Epithelial cell of alveolus of lung (primary cell): ENCODE measurements at places on chromosomes 7 and 10. TPM values are rescaled to one million over a fixed set of nuclear protein-coding genes. Genes with fewer than 3 reads are reported as not detected.

The PDLIM1 gene
- 52.5 and 89.5 TPM in 2 replicates for total RNA-seq

The WEE2 gene
- not detected in 2 replicates for total RNA-seq

The ATOH7 gene
- 0.13 and 0.48 TPM in 2 replicates for total RNA-seq

The CDNF gene
- total RNA-seq: 0.78 and 3.8 TPM in 2 replicates

The GPC2 gene
- 2.5 and 3.1 TPM in 2 replicates for total RNA-seq

The ZPBP gene
- not detected in 2 replicates for total RNA-seq

The CPA4 gene
- total RNA-seq: 1.8 and 3.1 TPM in 2 replicates

The GRM3 gene
- not detected in 2 replicates for total RNA-seq

The IDI2 gene
- total RNA-seq: not detected in 2 replicates

The CPN1 gene
- not detected in 2 replicates for total RNA-seq

The ITPRID1 gene
- not detected in 2 replicates for total RNA-seq

The LGI1 gene
- total RNA-seq: not detected in 2 replicates

The ODAD2 gene
- total RNA-seq: 0.52 and 0.64 TPM in 2 replicates

The HOXA2 gene
- 2.8 and 3.3 TPM in 2 replicates for total RNA-seq

The ZNF239 gene
- 1.4 and 3.6 TPM in 2 replicates for total RNA-seq

The HOXA3 gene
- total RNA-seq: 8.1 and 9.4 TPM in 2 replicates

The SVOPL gene
- not detected in 2 replicates for total RNA-seq

The AKR1C4 gene
- total RNA-seq: not detected in 2 replicates

The RPEL1 gene
- 0.13 TPM in 1 of 2 replicates, not detected in the other for total RNA-seq

The MIOS gene
- total RNA-seq: 17.3 and 18.1 TPM in 2 replicates

The SUGCT gene
- total RNA-seq: 7.4 and 10.6 TPM in 2 replicates

The ASZ1 gene
- 0.24 TPM in 1 of 2 replicates, not detected in the other for total RNA-seq
